Brain microvascular endothelial cell (primary cell): ENCODE measurements at places on chromosomes 11 and 22.

DNA sequence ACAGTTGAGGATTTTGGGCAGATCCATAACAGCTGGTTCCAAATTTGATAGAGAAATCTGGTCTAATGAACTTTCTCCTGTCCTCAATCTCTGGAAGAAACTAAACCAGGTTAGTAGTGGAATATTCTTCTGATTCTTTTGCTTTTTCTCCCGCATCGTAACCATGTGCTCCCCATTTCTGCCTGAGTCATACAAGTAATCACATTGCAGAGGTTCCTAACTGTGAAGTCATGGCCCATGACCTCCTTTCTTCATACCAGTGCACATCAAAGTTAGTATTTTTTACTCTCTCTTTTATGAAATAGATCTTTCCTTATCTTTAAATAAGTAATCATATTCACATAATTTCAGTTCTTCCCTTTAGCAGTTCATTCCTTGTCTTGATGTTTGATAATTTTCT is 249.0 kb downstream of the DYNC2H1 start:
- DNase-seq: peak; percentile 58

GRCh38 chr11:91174193-91174592 is 951.3 kb upstream of the CHORDC1 start:
- no peak for DNase-seq

- no peak for DNase-seq
These were observed 8.5 kb upstream of the CDC42BPG start for GRCh38 chr11:64852804-64853509.

- peak; percentile 59 for DNase-seq
These were observed 62.6 kb upstream of the PTPRJ start for GRCh38 chr11:47917599-47918369.

DNA sequence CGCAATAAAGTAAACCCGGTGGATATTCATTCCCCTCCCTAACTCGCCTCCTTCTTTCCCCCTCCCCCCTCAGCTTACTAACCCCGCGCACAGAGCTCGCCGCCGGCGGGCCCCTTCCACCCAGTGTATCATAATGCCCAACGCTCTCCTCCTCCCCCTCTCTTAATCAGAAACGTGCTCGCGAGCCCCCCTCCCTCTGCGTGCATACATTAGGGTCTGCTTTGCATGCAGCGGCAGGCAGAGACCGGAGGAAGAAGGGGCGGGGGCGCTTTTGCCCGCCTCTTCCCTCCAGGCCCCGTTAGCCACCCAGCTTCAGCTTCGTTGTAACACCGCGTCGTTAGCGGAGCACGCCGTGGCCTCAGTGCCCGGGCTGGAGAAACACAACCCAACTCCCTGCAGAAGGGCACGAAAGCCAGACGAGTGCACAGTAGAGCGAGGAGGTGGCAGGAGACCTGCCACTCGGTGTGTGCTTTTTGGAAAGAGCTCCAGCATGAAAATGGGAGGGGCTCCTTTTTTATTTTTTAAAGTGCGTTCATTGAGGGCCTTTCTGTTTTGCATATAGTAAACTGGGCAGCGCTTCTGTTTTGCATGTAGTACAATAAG is 901 bp upstream of the KMT2A start:
- DNase-seq: no peak

GRCh38 chr22:44495629-44496028 is 2.4 kb downstream of the RTL6 start:
- no peak for DNase-seq

GRCh38 chr11:115132436-115133228 is 371.6 kb downstream of the CADM1 start:
- DNase-seq: no peak

DNA sequence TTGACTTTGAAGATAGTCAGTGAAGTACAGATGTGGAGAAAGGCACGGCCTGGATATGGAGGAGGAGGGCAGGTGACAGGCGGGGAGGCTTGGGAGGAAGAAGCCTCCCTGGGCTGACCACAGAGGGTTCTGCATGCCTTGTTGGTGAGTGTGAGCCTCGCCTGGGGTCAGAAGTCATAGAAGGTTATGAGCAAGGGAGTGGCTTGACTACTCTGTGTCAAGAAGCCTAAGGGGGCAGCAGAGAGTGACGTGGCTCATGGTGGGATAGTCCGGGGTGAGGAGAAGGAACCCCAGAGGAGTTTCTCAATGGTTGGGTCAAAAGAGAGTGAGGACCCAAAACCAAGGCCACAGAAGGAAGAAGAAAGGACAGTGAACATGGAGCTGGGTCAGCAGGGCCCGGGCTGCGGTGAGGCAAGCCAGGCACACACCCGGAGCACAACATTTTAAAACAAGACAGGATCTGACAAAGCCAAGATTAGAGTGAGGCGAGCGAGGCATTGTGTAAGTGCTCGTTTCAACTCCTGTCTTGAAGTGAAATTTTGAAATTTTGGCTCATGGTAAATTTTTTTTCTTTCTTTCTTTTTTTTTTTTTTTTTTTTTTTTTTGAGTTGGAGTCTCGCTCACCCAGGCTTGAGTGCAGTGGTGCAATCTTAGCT is 31.9 kb downstream of the PDGFB start:
- no peak for DNase-seq

DNA sequence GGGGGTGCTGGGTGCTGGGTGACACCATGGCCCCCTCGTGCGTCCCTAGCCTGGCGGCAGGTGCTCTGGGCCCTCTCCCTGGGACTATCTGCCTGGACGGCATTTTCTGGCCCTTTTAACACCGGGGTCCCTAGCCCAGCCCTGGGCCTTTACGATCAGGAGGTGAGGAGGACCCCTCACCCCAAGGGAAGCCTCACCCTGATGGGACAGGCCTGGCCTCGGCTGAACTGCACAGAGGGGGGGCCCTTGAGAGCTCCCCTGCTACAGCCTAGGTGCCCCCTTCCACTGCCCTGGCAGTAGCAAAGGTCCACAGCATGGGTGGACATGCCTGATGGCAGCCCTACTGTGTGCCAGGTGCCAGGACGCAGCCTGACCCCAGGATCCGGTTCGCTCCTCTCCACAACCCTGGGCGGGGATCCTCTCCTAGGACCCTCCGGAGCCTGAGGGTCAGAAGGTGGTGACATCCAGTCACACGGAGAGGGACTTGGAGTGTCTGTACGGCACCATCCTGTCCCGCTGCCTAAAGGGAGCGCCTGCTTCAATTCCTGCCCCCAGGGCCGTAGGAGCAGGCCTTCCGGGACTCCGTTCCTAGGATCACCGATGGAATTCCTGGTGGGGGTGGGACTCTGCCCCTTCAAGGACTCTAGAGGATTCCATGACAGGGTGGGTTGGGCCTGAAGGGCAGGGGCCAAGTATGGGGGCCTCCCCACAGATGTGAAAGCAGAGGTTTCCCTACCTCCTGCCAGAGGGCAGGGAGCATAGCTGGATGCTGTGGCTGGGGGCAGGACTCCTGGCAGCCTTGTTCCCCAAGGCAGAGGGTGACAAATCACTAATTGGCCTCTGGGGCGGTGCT is 33.0 kb upstream of the TH start:
- DNase-seq: no peak
